Jurkat, Clone E6-1 (cell line): ENCODE measurements at places on chromosomes 11 and 22.

GRCh38 chr11:103968685-103969084 is 67.8 kb upstream of the DDI1 start:
- DNase-seq, result no peak

GRCh38 chr11:46599340-46600193 is 5.7 kb upstream of the AMBRA1 start:
- DNase-seq, result no peak

- DNase-seq, result no peak
Measured at GRCh38 chr11:57464539-57465181, 4.3 kb downstream of the RTN4RL2 start.

DNA sequence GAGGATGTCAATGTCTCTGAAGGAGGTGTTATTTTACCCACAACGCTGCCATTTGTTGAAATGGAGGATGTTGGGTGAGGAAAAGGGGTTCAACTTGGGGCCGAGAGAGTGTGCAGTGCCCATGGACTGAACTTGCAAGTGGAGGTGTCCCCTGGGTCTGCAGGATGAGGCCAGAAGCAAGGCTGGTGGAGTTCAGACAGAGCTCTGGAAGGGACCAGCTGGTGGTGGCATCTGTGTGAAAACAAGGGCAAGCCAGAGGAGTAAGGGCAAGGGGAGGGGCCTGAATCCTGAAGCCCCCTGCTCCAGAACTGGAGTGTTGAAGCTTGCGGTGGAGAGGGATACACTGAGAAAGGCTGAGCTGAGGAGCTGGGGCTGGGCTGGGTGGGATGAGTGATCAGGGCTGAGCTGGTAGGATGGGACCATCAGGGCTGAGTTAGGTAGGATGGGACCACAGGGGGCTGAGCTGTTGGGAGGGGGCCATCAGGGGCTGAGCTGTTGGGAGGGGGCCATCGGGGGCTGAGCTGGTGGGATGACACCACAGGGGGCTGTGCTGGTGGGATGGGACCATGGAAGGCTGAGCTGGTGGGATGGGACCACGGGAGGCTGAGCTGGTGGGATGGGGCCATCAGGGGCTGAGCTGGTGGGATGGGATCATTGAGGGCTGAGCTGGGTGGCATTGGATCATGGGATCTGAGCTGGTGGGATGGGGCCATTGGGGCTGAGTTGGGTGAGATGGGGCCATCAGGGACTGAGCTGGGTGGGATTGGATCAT is 13.4 kb upstream of the CTSD start:
- DNase-seq, result no peak

DNA sequence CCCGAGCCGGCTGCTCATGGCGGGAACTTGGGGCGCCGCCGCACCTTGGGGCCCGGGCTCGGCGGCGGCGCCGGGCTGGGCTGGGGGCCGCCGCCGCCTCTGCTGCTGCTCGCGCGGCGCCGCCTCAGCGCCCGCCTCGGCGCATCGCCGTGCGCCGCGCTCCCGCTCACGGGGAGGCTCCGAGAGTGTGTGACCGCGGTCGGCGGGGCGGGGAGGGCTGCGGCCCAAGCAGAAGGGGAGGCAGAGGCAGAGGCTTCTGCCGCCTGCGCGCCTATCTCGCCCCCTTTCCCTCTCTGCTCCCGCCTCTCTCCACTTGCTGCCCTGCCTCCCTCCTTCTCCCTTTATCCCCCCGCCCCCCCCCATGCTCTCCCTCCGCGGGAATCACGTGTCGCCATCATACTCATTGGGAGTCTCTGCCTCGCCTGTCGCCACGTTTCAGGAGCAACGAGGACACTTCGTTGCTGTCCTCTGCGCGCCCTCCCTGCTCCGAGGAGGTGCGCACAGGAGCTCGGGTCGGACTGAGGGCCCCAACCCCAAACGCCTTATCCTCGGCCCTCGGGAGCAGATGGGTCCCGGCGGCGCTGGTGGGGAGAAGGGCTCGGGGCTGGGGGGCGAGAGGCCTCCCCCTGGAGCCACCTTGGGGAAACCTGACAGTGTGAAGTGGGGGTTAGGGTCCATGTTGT is at the start of gene GUCY1A2:
Gene GUCY1A2 (minus strand): TSS at position 258 of the 683 bp plus-strand sequence. CDS start 421 bp downstream, outside the sequence.
- DNase-seq, result no peak

GRCh38 chr11:17298302-17298701 is 21.8 kb downstream of the NUCB2 start:
- DNase-seq, result no peak

DNA sequence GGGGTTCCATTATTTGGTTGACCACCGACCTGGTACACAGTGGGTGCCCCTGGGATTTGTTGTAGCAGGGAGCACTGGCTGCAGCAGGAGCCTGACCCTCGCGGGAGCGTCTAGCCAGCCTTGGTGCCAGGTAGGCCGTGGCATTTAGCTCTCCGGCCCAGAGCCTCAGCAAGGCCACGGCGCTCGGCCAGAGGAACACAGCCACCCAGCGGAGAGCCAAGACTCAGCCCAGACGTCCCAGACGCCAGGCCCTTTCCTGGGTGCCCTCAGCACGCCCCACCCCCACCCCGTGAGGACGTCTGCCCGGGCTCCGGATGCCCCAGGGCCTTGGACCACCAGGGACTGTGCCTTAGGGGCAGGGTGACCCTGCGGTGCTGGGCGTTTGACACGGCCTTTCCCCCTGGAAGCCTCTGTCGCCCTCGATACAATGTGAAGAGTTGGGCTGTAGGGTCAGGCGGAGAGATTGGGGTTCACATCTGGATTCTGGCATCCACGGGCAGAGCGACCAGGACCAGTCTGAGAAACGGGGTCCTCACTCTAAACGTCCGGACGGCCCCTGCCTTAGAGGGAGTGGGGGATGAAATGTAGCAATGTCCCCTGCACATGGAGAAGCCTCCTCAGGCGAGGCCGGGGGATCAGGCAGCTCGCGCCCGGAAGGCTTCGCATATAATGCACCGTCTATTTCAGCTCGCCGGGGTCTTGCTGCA is 99.2 kb upstream of the FGF3 start:
- no peak for DNase-seq

GRCh38 chr11:70470127-70470526 is 71.8 kb downstream of the CTTN start:
- DNase-seq, result peak; percentile 83

GRCh38 chr11:20056950-20057943 is 103.0 kb downstream of the DBX1 start:
- DNase-seq, result no peak

GRCh38 chr11:44906649-44907048 is 44.0 kb downstream of the TP53I11 start:
- DNase-seq, result no peak

- no peak for DNase-seq
Measured at GRCh38 chr22:48942698-48943566, 884.7 kb downstream of the BRD1 start.

GRCh38 chr11:76234416-76235232 is 28.3 kb upstream of the WNT11 start:
- no peak for DNase-seq

GRCh38 chr11:103483996-103484395 is 374.8 kb downstream of the DYNC2H1 start:
- no peak for DNase-seq

GRCh38 chr22:26974914-26975803 is 317.8 kb downstream of the MIAT start:
- no peak for DNase-seq

DNA sequence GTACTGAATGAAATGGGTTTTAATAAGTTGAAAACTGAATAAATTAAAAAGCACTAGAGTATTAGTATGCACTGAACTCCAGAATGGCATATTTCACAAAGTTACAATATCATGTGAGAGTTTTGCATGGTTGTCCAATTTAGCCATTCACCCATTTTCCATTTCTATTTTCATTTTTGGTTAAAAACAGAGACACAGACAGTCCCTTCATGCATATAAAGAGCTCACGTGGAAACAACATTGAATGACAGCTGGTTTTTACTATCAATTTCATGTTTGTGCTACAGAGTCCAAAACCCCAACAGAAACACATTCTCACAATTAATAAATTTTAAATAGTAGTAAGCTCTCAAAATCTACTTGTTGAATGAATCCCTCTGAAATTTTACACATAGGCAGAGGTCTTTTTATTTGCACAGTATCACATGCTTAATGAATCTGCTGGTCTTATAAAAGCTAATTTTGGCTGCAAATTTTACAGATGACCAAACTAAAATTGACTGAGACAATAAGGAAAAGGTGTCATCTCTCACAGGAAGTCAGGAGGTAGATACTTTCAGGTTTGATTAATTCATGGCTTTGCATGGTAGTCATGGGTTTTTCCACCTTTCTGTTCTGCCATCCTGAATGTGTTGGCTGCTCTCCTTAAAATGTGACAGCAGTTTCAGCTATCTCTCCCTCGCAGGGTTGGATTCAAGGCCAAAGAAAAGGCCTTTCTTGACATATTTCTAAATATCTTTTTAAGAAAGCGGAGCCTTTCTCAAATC is 20.6 kb upstream of the DDI1 start:
- DNase-seq, result no peak

GRCh38 chr22:26394777-26395176 is 34.3 kb upstream of the ASPHD2 start:
- no peak for DNase-seq

DNA sequence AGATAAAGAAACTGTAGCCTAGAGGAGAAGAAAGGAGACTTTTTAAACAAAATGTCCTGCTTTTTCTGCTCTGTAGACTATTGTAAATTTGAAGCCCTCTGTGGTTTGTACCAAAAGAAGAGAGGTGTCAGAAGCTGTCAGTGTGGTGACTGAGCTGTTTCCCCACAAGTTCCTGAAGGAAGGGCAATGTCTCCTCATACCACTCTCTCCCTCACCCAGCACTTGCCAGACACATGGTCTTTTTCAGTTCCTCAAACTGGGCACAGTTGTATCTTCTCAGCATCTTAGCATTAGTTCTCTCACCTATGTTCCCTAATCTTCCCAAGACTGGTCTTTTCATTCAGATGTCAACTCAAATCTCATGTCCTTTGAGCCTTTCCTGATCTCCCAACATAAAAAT is 4.3 kb downstream of the BCO2 start:
- no peak for DNase-seq

GRCh38 chr11:96193745-96194443 is 149.1 kb downstream of the MAML2 start:
- no peak for DNase-seq

- no peak for DNase-seq
Measured at GRCh38 chr22:21920341-21921183, 32.1 kb downstream of the PPM1F start.

- no peak for DNase-seq
Measured at GRCh38 chr11:1619449-1619848, 2.5 kb downstream of the KRTAP5-4 start.

- no peak for DNase-seq
Measured at GRCh38 chr11:128343135-128343514, 244.2 kb downstream of the ETS1 start.

- DNase-seq, result no peak
Measured at GRCh38 chr11:72730243-72730642, 22.0 kb downstream of the ARAP1 start.

DNA sequence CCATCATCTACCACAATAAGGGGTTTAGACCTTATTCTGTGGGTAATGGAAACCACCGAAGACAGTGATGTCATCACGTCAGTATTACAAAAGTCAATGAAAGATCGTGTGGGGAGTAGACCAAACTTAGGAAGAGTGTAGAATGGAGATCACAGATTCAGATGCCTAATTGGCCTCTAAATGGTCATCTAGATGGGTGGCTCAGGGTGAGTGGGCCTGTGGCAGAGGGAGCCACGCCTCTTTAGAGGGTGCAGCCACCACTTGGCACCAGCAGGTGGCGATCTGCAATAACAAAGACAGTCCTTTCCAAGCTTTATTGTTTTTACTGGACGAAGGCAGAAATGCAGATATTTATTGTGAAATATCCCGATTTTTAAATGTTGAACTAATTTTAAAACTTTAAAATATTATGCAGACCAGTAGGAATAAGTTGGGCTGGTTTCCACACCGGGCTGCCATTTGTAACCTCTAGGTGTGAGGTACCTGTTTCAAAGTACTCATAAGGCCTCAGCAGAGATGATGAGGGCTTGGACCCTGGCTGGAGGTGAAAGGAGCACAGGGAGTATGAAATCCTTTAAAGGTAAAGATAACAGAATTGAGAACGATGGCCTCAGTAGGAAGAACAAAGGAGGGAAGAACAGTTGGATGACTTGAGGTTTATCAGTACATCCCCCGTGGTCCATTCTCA is 222.0 kb downstream of the DBX1 start:
- peak; percentile 14 for DNase-seq

DNA sequence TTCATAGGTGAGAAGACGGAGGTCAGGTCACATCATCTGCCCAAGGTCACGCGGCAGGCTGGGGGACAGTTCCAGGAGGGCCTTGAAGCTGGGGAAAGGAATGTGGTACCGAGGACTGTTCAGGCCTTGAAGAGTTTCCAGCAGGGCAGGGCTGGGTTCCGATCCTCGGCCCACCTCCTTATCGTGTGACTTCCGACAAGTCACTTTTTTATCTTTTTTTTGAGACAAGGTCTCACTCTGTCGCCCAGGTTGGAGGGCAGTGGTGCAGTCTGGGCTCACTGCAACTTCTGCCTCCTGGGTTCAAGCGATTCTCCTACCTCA is 623 bp downstream of the NDUFS8 start:
- DNase-seq, result no peak

- DNase-seq, result no peak
Measured at GRCh38 chr22:46980392-46980791, 217.9 kb downstream of the TBC1D22A start.

- no peak for DNase-seq
Measured at GRCh38 chr11:72326151-72326848, 82.3 kb upstream of the PHOX2A start.

DNA sequence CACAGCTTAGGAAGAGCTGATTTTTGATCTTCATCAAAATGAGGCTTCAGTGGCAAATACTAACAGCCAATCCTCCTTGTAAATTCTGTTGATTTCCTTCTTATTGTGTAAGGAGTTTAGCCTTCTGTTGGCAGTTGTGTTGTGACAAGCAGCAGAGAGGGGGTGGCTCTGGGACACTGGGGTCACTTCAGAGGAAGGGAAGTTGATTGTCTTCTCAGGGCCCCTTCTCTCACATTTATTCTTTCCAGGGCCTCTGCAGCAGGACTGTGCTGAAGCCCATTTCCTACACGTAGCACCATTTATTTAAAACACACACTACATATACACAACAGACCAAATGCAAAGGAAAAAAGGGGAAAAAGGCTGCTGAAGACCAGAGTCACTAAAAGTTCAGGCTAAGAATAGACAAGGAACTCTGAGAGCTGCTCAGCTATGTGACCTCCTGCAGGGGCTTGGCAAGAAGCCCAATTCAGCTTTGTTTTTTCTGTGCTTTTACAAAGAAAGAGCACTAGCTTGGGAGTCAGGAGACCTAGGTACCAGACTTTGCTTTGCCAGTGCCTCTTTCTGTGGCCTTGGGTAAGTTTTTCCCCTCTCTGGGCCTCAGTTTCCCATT is 28.3 kb upstream of the UPB1 start:
- DNase-seq, result peak; percentile 31

- peak; percentile 58 for DNase-seq
Measured at GRCh38 chr11:723120-723883, 17.3 kb downstream of the EPS8L2 start.

GRCh38 chr11:17383461-17383860 is 5.0 kb downstream of the KCNJ11 start:
- no peak for DNase-seq
